Choroid plexus epithelial cell (primary cell): ENCODE measurements at places on chromosomes 5 and 9.

GRCh38 chr5:54514291-54514690 lies 3.3 kb upstream of the SNX18 start:
- DNase-seq = no peak

DNA sequence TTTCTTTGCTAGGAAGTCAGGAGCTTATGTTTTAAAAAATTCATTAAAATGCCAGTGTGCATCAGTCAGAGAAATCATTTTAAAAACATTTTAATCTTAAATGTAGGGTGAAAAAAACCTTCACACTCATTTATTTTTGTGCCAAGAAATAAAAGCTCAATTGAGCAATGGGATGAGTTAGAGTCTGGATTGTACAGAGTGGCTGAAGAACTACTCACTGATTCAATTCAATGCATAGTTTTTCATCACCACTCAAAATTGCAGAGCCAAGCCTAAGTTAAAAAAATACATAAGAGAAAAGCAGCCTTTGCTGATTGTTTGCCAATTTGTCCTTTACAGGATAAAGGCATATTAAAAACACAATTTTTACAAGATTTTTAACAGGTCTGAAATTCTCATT lies 168.2 kb upstream of the DMRTA1 start:
- peak; percentile 53 for DNase-seq

DNA sequence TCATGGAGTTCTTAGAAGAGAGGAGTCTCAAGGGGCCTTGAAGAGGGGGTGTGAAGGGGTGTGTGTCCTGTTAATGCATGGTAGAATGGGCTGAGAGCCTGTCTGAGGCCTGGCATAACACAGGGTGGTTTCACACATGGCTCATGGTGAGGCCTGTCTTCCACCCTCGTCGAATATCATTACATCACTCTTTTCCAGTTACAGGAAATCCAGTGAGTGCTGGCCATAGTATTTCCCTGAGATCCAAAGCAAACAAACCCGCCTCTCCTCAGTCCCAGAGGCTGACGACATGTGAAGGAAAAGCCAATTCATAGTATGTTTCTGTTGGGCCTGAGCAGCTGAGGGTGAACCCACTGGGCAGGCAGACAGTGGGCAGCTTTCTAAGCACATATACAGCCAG lies 159.4 kb upstream of the NR3C1 start:
- peak; percentile 86 for DNase-seq

GRCh38 chr5:150613991-150614660 lies 26.3 kb upstream of the SYNPO start:
- DNase-seq = no peak

GRCh38 chr5:89179731-89180130 lies 296.7 kb upstream of the MEF2C start:
- DNase-seq = no peak

GRCh38 chr5:175131432-175131831 lies 312.6 kb downstream of the DRD1 start:
- no peak for DNase-seq

DNA sequence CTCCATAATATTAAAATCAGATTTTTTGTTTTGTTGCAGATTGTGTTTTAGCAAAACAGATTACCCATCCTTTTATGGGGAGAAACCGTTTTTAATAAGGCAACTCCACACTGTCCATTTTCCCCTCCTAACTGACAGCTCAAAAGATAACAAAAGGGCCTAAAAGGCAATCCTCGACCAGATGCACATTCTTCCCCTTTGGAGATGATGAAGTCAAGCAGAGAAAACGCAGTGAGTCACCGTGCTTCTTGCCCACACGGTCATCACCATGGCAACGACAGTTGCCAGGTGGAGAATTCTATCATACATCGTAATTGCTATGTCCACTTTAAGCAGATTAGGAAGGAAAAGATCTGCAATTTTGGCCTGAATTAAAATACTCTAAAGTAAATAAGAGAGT lies 96.4 kb downstream of the DIRAS2 start:
- DNase-seq = peak; percentile 83

GRCh38 chr5:56962286-56962685 lies 10.4 kb upstream of the MIER3 start:
- peak; percentile 4 for DNase-seq

GRCh38 chr9:136855461-136856078 lies 3.4 kb downstream of the MAMDC4 start:
- no peak for DNase-seq

GRCh38 chr9:14325147-14325546 lies 11.2 kb upstream of the NFIB start:
- DNase-seq = no peak

DNA sequence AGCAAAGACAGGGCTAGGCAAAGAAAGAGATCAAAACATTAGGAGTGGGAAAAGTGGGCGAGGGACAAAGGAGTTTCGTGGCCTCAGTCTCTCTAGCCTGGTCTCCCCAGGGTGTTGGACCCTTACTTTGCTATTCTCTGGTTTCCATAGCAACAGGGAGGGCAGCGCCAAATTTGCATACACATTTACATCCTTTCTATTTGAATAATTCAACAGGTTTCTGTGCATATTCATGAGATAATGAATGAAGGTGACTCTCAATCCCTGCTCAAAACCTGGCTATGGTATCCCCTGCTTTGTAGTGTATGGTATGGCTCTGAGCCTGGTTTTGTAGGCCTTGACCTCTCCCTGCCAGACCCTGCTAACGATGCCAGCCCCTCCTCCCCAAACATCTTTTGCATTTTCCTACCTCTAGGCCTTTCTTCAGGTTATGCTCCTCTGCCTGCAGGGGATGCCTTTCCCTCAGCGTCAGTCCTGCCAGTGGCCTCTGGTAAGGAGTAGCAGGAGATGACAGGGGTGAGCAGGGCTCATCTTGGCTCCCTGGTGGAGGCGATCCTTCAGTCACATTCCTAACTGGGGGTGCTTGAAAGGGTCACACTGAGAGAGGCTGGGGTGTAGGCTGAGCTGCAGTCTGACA lies 9.8 kb downstream of the RPP25L start:
- no peak for DNase-seq

DNA sequence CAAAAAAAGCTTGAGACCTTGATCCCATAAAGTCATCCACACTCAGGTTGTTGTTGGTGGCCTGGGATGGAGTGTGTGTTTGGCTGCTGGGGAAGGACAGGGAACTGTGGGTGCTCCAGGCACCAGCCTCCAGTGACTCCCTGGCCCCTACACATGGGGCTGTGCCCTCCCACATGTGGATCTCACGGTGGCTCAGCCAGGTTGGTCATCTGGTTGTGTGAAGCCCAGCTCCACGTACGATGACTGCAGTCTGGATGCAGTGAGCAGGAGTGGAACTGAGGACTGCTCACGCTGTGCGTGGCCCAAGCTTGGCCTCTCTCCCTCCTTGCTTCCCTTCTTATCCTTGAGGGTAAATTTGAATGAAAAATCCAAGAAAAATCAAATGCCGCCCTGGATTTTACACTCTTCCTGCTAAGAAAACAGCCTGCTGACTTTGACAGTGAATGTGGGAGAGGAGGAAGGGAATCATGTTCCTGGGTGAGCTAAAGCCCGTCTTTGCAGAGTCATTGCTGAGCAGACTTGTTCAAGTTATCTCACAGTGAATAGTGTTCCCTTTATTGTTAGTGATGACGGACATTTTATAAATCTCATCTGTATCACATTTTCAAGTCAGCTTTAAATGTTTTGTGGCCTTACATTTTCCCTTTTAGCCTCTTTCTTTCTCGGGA lies 65.1 kb upstream of the CACNA1B start:
- no peak for DNase-seq

- no peak for DNase-seq
These were observed at the start of gene FAM170A for GRCh38 chr5:119629339-119629738. Gene FAM170A, plus strand, starts transcription at chr5:119629558. Its CDS starts 211 bp downstream, at chr5:119629769.

- DNase-seq = no peak
These were observed 1.4 kb upstream of the CSNK1A1 start for GRCh38 chr5:149552553-149553160.

GRCh38 chr5:170216257-170216864 lies 16.4 kb upstream of the C5orf58 start:
- DNase-seq = peak; percentile 87

DNA sequence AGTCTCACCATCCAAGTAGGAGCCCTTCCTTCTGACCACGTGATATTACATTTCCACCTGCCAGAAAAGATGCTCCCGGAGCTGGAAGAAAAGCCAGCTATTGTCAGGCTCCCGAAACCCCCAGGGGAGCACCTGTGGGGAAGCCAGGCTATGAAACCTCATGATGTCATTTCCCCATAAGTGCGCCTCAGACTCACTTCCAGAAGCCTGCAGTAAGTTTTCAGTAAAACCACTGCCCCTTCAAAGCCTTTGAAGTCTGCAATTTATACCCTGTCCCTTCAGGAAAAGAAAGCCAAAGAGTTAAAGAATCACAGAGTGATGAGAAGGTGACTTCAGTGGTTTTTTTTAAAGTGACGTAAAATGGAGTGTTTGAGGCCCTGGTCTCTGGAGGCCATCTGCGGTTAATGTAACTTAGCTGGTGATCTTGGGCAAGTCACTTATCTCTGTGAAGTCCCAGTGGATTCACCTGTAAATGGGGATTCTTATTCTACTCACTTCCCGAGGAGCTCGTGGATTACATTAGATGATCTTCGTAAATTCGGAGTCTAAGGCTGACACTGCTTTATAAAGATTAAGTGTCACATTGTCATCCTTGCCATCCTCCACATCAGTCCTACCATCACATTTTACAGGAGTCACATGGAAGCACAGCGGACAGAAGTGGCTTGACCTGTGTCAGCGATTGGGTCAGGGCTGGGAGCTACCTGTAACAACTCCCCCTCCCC lies 2.6 kb upstream of the SEMA6A start:
- no peak for DNase-seq

DNA sequence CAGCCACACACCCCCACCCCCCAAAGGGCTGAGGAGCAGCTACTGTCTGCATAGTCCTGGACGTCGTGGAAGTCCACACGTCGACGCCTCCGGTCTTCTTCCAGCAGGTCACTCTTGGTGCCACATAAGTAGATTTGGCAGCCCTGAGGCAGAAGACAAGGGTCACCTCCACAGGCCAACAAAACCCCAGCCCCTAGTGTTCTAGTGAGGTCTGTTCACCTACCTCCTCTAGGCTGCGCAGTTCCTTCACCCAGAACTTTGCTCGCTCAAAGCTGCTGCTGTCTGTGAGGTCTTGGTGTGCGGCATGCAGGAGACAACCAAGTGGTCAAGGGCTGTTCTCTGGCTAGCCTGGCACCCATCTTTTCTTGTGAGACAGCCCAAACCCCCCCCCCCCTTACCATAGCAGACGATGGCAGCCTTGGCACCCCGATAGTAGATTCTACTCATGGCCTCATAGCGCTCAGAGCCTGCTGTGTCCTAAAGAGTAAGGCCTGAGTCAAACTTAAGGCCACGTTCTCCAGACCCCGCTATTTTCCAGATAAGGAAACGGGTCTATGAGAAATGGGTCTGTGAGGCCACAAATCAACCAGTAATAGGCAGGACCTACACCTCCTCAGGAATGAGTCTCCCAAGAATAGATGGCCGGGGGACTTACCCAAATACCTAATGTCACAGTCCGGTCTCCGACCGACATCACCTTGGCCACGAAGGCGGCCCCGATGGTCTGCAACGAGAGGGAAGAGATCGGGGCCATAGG lies 987 bp downstream of the RAB24 start:
- no peak for DNase-seq

- peak; percentile 98 for DNase-seq
These were observed 59.5 kb upstream of the PCA3 start for GRCh38 chr9:76704593-76705204.

GRCh38 chr9:99030092-99030511 lies 74.8 kb upstream of the TGFBR1 start:
- DNase-seq = peak; percentile 97

DNA sequence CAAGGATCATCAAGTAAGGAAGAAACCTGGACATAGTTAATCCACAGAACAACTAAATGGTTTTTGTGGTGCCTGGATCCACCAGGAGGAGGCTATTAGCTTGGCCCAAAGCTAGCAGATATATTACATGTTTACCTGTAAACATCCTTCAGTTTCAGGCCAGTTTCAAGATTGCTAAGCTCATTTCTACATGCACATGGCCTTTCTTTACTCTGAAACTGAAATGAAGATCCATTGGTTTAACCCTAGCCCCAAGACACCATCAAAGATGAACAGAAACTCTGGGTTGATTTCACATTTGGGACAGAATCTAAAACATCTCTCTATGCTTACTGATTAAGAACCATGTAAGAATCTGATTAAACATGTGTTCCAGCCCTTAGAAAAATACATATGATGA lies 611.8 kb downstream of the TLE1 start:
- DNase-seq = no peak

GRCh38 chr9:84255696-84256095 lies 84.9 kb downstream of the SLC28A3 start:
- DNase-seq = no peak

GRCh38 chr5:133247151-133247709 lies 195.4 kb downstream of the HSPA4 start:
- DNase-seq = no peak

- DNase-seq = no peak
These were observed 269.9 kb downstream of the MAN2A1 start for GRCh38 chr5:109959652-109960051.

GRCh38 chr5:97243353-97243752 lies 60.3 kb upstream of the RIOK2 start:
- DNase-seq = peak; percentile 8

- no peak for DNase-seq
These were observed 90.4 kb downstream of the PGM5 start for GRCh38 chr9:68446836-68447235.
